ENCODE measurements at places on chromosomes 4 and X.

DNA sequence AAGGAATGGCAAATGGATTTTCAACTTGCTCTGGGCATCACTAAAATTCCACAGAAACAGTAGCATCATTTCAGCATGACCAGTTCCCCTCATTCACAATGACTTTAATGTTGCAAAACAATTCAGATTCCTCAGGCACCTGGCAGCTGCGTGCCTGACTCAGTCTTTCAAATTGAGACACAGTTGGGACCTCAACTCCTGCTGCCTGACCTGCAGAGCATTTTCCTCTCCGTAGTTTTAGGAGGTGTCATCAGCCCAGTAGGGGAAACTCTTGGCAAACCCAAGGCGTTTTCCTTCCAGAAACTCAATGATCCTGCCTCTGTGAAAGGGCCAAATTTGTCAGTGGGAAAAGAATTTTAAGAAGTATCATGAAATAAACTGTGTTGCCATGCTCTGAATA, 388.9 kb downstream of the SPRY1 start:
- DNase-seq: peak; percentile 47

DNA sequence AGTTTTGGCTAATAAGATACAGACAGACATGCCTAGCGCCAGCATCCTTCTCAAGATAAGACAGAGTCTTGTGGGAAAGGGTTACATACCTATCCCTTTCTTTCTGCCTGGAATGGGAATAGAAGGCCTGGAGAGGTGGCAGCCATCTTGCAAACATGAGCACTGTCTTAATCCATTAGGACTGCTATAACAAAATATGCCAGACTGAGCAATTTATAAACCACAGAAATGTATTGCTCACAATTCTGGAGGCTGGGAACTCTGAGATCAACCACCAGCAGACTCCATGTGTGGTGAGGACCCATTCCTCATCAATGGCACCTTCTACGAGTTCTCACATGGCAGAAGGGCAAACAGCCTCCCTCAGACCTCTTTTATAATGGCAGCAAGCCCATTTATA, 26.5 kb upstream of the NEIL3 start:
- peak; percentile 82 for DNase-seq

GRCh38 chr4:127957105-127957504, 7.9 kb downstream of the MFSD8 start:
- no peak for DNase-seq

- DNase-seq: no peak
Observed at GRCh38 chrX:133923113-133923512, 62.3 kb downstream of the GPC3 start.

DNA sequence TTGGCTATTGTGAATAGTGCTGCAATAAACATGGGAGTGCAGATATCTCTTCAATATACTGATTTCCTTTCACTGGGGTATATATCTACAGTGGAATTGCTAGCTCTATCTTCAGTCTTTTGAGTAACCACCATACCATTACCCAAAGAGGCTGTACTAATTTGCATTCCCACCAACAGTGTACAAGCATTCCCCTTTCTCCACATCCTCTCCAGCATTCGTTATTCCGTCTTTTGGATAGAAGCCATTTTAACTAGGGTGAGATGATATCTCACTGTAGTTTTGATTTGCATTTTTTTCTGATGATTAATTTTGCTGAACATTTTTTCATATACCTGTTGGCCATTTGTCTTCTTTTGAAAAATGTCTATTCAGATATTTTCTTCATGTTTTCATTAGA, 110.3 kb downstream of the PRDM5 start:
- no peak for DNase-seq

All from fibroblast of skin of scalp (primary cell).